ENCODE measurements at places on chromosomes 2 and 18. TPM values are rescaled to one million over a fixed set of nuclear protein-coding genes. Genes with fewer than 3 reads are reported as not detected.

The MTERF4 gene
- total RNA-seq: 41.3 TPM

The MATN3 gene
- total RNA-seq: 1.1 TPM

The SDC1 gene
- total RNA-seq: 87.1 TPM

The OSR1 gene
- total RNA-seq: 93.7 TPM

The SLC9A4 gene
- total RNA-seq: 2.9 TPM

The TMEFF2 gene
- 4.7 TPM for total RNA-seq

The GPR155 gene
- 17.3 TPM for total RNA-seq

The ARHGEF33 gene
- total RNA-seq: 2.1 TPM

Measured in urinary bladder (tissue), 4 donors.